ENCODE measurements at places on chromosomes 2 and 18.

- DNase-seq = no peak
Measured at GRCh38 chr2:195929531-195929930, 139.1 kb downstream of the DNAH7 start.

- DNase-seq = peak; percentile 15
Measured at GRCh38 chr2:129192841-129193253, 786.6 kb upstream of the RAB6C start.

DNA sequence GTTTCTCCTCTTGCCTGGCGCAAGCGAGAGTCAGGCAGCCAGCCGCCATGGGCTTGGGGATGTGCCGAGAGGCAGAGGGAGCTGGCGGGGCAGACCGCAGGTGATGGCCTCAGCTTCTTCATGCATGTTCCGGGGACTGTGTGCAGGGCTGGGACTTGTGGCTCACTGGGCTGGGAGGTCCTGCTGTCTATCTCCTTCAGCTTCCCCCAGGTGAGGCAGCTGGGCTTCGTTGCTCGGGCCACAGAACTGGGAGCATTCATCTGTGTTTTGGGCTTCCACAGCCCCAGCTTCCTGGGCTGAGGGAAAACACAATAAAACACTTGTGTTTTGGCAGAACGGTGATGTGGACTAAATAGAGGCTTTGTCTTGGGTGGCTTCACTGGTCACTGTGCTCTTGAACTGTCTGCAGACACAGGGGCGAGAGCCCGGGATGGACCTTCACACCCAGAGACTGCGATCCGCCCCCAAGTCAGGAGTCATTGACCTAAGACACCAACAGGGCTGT is 93.5 kb downstream of the DYSF start:
- no peak for DNase-seq

DNA sequence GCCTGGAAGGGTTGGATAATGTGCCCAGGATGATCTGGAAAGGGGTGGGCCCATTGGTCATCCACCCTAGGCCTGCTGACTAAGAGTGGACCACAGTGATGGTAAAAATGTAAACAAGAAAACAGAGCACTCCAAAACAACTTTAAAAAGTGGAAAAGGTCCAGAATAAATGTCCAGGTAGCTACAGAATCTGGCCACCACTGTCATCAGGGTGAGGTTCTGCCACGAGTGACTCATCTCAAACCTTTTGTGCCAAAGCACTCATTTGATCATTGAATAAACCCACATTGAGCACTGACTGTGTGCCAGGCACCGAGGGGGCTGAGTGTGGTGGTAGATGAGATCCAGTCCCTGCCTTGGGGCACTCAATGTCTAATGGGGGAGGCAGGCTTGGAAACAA is 64.9 kb downstream of the EMX1 start:
- DNase-seq = no peak

- DNase-seq = no peak
Measured at GRCh38 chr2:10873790-10874437, 37.8 kb upstream of the KCNF1 start.

Data from CD4-positive, alpha-beta memory T cell (primary cell).